ENCODE measurements at places on chromosomes 6 and 20. TPM values are rescaled to one million over a fixed set of nuclear protein-coding genes. Genes with fewer than 3 reads are reported as not detected.

- no peaks in the 10 kb centered on the region for H3K36me3 ChIP-seq
- H3K27me3 ChIP-seq = peaks cover 8% of the 10 kb centered on the region
- peaks cover 2% of the 10 kb centered on the region for H3K4me1 ChIP-seq
These were observed 68.4 kb upstream of the FABP7 start for GRCh38 chr6:122710908-122711635.

PACSIN1 gene
- 1.9 TPM for total RNA-seq

DNA sequence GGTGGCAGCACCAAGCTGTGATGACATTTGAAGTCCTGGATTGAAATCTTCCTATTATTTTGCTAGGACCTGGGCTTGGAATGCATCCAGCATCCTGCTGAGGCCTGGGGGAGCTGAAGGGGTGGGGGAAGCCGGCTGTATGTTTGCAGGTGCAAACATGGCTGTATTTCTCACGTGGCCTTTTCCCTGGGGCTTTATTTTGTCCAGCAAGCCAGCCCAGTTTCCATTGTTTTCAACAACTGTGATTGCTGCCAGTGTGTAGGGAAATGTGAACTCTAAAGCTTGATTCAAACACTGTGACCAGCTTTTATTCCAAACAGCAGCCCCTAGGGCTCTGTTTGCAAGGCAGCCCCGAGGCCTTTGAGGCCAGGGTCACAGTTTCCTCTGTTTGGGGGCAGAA is 683.0 kb downstream of the DHX35 start:
- H3K27me3 ChIP-seq = no peaks in the 10 kb centered on the region
- no peaks in the 10 kb centered on the region for H3K4me1 ChIP-seq
- no peak for DNase-seq
- no peaks in the 10 kb centered on the region for H3K36me3 ChIP-seq

DNA sequence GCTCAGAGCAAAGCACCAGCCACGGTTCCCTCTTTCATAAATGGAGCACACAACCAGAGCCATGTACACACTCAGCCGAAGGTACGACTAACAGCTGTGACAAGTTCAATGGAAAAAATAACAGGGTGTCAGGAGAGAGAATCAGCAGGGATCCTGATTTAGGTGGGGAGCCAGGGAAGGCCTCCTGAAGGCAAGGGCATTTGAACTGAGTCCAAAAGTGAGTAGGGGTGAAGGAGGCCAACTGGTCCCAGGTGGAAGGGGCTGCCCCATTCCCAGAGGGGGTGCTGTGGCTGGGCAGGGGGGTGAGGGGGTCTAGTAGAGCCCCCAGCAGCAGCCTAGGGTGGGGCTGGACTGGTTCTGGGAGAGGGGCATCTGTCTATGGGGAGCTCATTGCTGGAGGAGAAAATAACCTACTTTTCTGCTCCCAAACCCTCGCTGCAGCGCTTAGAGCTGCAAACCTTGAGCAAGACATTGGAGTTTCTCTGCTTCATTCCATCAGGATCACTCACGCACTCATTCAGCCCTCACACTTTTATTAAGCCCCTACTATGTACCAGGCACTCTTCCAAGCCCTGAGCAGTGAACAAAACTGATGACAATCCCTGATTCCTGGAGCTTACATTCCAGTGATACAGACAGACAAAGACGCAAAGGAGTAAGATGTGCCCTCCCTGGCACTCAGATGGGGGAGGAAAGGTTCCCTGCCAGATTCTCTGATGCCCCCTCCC is 113.5 kb downstream of the TOX2 start:
- H3K27ac ChIP-seq = no peak overlapping the region
- no peak for DNase-seq
- peaks cover 57% of the 10 kb centered on the region for H3K27me3 ChIP-seq
- H3K36me3 ChIP-seq = peaks cover 6% of the 10 kb centered on the region

SULF2 gene
- 0.58 TPM for total RNA-seq

DNA sequence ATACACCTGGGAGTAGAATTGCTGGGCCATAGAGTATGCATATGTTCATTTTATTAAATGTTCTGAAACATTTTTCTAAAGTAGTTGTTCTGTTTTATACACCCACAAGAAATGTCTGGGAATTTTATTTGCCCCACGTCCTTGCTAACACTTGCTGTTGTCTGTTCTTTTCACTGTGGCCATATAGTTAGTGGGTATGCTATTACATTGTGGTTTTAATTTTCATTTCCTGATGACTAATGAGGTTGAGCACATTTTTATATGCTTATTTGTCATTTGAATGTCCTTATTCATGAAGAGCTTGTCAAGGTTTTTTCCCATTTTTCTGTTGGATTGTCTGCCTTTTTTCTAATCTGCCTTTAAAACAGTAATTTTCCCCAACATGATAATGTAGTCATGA is 41.5 kb upstream of the TGM3 start:
- H3K27me3 ChIP-seq = peaks cover 14% of the 10 kb centered on the region
- no peak for DNase-seq
- H3K36me3 ChIP-seq = no peaks in the 10 kb centered on the region
- no peak overlapping the region for H3K4me3 ChIP-seq
- no peak overlapping the region for H3K27ac ChIP-seq
- H3K4me1 ChIP-seq = peaks cover 14% of the 10 kb centered on the region

DNA sequence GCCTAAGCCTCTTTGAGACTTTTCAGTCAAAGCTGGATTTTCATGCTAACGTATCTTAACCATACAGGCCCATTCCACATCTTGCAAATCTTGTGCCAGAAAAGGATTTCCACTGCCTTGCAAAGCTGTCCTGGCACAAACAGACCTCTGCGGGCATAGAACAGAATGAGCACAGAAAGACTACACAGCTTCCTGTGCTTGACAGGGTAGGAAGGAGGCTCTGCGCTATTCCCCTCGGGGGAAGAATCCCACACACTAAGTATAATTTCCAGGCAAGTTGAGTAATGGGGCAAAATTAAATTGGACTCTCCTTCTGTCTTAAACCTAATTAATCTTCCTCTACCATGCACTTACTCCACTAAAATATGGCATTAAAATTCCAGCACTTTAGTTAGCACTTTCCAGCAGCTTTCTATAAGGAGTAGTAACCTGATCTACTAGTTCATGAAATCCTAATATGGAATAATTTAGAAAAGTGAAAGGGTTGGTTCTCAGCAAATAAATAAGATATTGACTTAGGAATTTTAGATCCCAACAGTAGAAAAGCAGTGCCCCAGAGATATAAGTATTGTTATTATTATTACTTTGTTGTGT is 532.1 kb upstream of the JAG1 start:
- no peaks in the 10 kb centered on the region for H3K4me1 ChIP-seq
- no peak for DNase-seq
- H3K4me3 ChIP-seq = no peak overlapping the region
- H3K27ac ChIP-seq = no peak overlapping the region
- no peaks in the 10 kb centered on the region for H3K27me3 ChIP-seq

PPP1R3G gene
- 0.05 TPM for total RNA-seq

DNA sequence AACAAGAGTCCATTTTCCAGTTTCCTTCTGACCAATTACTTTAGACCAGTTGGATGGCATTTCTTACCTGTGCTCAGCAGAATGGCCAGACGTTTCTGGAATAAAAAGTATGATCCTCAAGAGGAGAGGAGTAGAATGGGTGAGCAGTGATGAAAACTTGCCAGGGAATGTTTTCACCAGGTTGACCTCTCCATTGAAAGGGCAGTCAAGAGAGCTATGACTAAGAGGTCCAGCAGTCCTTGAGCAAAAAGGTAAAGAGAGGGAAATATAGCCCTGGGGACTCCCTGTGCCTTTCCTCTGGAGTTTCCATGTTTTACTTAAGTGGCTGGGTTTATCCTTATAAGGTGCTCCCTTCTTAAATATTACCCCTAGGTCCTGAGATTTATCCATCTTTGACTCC is 210.9 kb downstream of the TBX18 start:
- no peak for DNase-seq
- no peak overlapping the region for H3K27ac ChIP-seq
- no peaks in the 10 kb centered on the region for H3K36me3 ChIP-seq
- no peaks in the 10 kb centered on the region for H3K27me3 ChIP-seq
- H3K4me3 ChIP-seq = no peak overlapping the region

- H3K4me3 ChIP-seq = no peak overlapping the region
- no peak for DNase-seq
- peak overlapping the region; percentile 50 for H3K27ac ChIP-seq
- no peaks in the 10 kb centered on the region for H3K27me3 ChIP-seq
- H3K4me1 ChIP-seq = peaks cover 68% of the 10 kb centered on the region
These were observed 203.3 kb upstream of the TAB2 start for GRCh38 chr6:149114167-149114566.

- DNase-seq = peak; percentile 46
- H3K27me3 ChIP-seq = peaks cover 40% of the 10 kb centered on the region
- peaks cover 21% of the 10 kb centered on the region for H3K4me1 ChIP-seq
- peak overlapping the region; percentile 7 for H3K27ac ChIP-seq
- H3K36me3 ChIP-seq = peaks cover 2% of the 10 kb centered on the region
- peak overlapping the region; percentile 63 for H3K4me3 ChIP-seq
These were observed 61.3 kb upstream of the EPB41L1 start for GRCh38 chr20:36093025-36093803.

DNA sequence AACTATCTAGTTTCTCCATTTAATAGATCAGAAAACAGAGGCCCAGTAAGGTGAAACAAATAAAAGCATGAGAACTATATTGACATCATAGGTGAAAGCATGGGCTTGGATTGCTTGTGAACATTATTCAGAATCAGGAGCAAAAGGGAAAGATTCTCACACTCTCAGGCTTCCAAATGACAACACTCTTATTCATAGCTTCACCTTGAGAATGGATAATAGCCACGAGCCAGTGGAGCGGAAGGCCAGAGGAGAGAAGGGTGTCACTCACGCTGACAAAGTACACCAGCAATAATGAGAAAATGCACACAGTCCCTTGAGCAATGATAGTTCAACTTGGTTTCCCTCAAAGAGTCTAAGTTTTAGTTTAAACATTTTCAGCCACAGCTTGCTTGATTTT is 339.0 kb downstream of the TPBG start:
- no peaks in the 10 kb centered on the region for H3K4me1 ChIP-seq
- H3K27me3 ChIP-seq = no peaks in the 10 kb centered on the region
- H3K36me3 ChIP-seq = no peaks in the 10 kb centered on the region
- H3K27ac ChIP-seq = no peak overlapping the region
- DNase-seq = no peak
- no peak overlapping the region for H3K4me3 ChIP-seq

DNA sequence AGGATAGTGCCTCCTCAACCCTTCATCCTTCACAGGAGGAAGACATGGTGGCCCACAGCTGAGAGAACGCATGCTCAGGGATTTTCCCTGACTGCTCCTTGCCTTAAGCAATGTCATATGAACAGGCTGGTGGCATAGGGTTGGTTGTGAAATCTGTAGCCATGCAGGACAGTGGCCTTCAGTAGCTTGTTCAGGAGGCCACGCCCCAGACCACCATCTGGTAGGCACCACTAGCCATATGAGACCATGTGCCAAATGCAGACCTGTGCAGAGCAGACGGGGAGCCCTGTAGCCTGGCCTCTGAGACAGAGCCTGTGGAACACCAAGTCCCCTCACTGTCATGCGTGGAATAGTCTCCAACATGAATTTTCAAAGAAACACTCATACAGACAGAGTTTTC is 76.5 kb downstream of the ADTRP start:
- no peak overlapping the region for H3K27ac ChIP-seq
- H3K27me3 ChIP-seq = no peaks in the 10 kb centered on the region
- no peaks in the 10 kb centered on the region for H3K4me1 ChIP-seq
- no peaks in the 10 kb centered on the region for H3K36me3 ChIP-seq
- H3K4me3 ChIP-seq = no peak overlapping the region
- DNase-seq = no peak

DNA sequence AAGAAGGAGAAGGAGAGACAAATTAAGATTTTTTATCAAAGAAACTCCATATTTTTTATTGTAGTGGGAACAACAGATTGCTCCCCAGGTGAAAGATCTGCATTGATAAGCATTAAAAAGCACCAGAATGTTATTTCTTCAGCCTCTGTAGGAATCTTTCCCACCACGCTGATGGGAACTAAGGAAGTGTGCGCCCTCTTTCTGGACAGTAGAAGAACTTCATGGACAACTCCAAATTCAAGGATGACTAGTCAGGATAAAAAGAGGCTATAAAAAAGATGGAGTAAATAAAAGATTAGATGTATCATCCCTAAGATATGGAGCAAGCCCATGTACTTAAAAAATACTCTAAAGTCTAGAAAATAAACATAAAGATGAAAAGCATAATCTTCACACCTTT is 45.8 kb upstream of the PAK5 start:
- H3K27ac ChIP-seq = no peak overlapping the region
- peaks cover 5% of the 10 kb centered on the region for H3K36me3 ChIP-seq
- no peak for DNase-seq
- H3K27me3 ChIP-seq = no peaks in the 10 kb centered on the region
- peaks cover 2% of the 10 kb centered on the region for H3K4me1 ChIP-seq

DNA sequence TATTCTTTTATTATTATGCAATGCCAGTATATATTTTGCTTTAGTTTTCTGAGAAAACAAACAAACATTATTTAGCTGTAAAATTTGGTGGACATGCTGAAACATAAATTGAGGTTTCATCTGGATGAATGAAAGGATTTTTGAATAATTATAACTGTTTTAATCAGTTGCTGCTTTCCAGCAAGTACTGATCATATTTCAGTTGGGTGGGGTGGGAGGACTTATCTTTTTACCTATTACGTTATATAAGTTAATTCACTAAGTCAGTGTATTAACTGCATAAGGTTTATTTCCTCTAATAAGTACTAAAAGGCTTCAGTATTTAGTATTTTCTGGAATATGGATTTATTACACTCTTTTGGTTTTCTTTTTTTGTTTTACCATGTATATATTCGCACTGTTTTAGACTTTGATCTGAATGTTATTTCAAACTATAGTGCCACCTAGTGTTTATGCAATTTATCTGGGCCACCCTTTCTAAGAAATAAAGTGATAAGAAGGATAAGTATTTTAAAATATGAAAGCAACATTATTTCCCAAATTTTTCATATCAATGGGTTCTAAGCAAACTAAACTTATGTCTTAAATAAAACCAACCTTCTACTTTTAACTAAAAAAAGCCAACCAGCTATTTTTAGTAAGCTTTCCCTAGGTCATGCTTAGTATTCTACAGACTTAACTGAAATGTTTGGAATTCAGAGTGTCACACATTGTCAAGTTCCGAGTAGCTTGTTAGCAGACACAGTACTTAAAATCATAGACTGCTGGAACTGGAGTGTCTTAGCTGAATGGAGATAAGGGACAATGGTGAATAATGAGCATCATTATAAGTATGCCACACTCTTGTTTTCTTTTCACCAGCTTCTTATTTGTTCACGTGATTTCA is 105.4 kb upstream of the MCHR2 start:
- H3K36me3 ChIP-seq = no peaks in the 10 kb centered on the region
- no peak overlapping the region for H3K27ac ChIP-seq
- peaks cover 2% of the 10 kb centered on the region for H3K27me3 ChIP-seq
- H3K4me1 ChIP-seq = no peaks in the 10 kb centered on the region

- H3K4me3 ChIP-seq = no peak overlapping the region
- no peak for DNase-seq
These were observed 246.0 kb upstream of the SPTLC3 start for GRCh38 chr20:12762725-12763124.

GRCh38 chr6:25369036-25369432 is 89.9 kb downstream of the CARMIL1 start:
- H3K27ac ChIP-seq = peak overlapping the region; percentile 81
- peaks cover 8% of the 10 kb centered on the region for H3K36me3 ChIP-seq
- peaks cover 70% of the 10 kb centered on the region for H3K4me1 ChIP-seq
- no peak overlapping the region for H3K4me3 ChIP-seq

GRCh38 chr6:152351110-152351509 is 286.1 kb downstream of the SYNE1 start:
- no peaks in the 10 kb centered on the region for H3K27me3 ChIP-seq
- no peak for DNase-seq
- H3K4me1 ChIP-seq = no peaks in the 10 kb centered on the region
- no peak overlapping the region for H3K4me3 ChIP-seq

MOXD1 gene
- not detected for total RNA-seq
